GM12892 (cell line): ENCODE measurements at places on chromosomes 4 and X.

DNA sequence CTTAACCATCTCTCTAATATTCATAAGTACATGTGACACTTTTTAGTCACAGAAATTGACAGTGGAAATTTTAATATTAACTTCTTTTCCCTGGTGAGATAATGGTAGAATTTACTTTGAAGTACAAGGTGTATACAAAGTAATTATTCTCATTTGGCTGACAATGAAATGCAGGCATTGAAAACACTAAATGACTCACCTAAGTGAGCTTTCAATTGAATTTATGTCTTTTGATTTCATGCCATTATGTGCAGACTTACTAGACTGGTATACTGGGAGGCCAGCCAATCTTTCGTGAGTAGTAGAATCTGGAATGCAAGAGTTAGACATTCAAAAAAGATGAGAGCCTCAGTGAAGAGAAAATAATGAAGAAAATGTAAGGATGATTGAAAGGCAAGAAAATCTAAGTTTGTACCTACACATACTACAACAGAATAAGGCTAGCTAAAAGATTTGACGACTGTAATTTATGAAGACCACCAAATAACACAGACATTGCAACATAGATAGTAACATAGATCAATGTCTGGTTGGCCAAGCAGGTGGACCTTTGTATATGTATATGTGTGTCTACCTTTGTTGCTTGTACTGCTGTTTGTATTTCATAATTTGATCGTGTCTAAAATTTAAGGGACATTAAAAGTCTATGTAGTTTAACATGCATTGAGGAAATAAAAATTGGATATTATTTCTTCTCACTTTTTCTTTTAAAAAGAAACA, 459.7 kb downstream of the IL15 start:
- no peak for DNase-seq

DNA sequence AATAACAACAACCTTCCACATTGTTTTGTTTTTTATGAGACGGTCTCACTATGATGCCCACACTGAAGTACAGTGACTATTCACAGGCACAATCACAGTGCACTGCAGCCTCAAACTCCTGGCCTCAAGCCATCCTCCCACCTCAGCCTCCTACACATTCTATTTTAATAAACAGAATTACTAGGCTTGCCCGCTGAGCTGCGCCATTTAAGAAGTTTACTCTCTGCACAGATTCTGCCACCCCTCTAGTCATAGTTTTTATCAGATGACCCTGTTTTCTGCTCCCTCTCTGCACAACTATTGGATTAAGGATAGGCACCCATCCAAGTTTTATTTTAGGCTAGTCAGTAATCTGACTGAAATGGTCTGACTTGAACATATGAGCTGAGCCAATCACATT, 11.3 kb upstream of the COX18 start:
- no peak for DNase-seq

- peak; percentile 19 for DNase-seq
Observed at GRCh38 chrX:54043541-54044125, 640 bp downstream of the PHF8 start.

- no peak for DNase-seq
Observed at GRCh38 chr4:15110120-15110571, 107.9 kb downstream of the CPEB2 start.

GRCh38 chr4:82268050-82268825, 105.6 kb downstream of the HNRNPD start:
- no peak for DNase-seq

DNA sequence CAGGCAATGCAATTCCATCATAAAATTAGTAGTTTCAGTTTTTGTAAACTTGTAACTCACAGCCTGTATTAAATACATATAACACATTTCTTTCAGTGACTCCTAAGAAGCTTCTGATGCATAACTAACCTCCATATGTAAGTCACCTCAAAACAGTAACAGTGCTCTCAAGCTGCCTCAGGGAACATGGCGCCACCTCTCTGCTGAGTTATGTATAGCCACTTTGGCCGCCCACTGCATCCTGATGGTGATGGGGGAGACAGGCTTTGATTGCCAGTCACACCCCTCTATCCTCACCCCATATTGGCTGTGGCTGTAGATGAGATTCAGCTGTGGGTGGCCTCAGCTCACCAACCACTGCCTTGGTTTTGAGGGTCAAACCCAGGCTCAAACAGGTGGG, 54.3 kb downstream of the LRBA start:
- DNase-seq = no peak

GRCh38 chr4:8114456-8115202, 44.0 kb downstream of the ABLIM2 start:
- no peak for DNase-seq

DNA sequence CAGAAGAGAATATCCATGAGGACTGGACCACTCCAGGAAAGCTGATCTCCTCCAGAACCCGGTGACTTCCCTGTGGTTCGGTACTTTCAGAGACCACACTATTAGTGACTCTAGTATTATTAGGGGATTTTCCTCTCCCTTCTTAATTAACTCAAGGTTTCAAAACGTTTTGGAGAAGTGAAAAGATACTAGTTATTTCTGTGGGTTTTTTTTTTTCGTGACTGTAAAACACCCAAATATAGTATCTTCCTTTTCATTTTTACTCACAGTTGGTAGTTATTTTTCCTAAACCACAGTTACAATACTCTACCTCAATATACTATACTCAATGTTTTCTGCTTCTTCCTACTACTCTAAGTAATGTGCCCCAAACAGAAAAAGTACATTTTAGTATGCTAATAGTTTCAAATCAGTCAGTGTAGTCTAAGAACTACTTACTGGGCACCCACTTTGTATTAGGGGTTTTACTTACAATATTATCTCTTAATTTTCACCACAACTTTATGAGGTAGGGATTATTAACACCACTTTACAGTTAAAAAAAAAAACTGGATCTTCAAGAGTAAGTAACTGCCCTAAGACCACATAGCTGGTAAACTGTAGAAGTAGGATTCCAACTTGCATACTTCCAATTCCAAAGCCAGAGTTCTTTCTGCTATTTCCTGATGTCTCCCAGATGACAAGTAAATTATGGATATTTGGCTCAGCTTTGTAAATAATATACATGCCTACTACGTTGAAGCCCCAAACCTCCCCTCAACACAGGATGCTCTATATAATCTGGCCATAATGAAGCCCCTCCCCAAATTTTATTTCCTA, 45.0 kb downstream of the SLC9A7 start:
- DNase-seq = no peak

DNA sequence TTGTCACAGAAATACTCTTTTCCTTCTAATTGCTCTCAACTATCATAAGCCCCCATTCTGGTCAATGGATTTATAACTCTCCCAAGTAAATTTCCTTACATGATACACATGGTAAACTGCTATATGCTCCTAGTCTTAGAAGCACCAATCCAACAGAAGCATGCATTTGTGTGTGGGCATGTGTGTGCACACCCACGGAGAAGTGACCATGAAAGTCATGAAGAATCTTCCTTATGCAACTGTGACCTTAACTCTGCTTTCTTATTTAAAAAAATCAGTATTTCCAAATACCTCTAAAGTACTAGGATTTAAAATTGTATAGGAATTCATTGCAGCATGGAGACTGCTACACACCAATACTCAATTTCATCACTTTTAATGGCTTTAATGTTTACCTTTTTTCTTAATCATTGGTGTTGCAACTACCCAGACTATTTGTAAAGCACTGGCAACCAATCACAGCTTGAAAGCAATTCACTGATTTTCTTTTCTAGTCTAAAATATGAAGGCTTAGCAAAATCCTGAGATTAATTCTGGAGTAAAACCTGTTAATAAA, 47.6 kb downstream of the MAML3 start:
- DNase-seq = no peak

GRCh38 chr4:140423106-140423505, 4.3 kb downstream of the CLGN start:
- DNase-seq = no peak

- DNase-seq = no peak
Observed at GRCh38 chrX:135328421-135329005, 19.2 kb downstream of the ETDC start.

- no peak for DNase-seq
Observed at GRCh38 chr4:52894443-52894842, 32.3 kb downstream of the RASL11B start.

DNA sequence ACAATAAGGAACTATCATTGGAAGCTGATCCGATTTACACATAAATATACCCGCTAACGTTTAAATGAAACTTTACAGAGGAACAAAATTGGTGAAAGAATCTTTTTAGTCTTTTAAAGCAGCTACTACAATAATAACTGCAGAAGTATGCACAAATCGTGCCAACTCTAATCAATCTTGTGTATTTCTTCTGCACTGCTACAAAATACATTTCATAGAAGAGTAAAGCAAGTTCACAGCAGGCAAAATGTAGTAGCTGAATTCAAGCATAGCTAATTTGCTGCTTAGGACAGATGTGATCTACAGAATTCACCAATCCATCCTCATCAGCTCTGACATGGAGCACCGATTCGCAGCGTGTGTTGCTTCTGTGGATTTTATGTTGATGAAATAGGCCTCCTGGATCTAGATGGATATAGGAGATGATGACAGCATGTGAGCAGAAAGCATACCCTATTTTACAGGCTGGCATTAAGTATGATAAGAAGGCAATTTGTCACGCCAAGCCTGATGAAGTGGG, 367.3 kb upstream of the FGF13 start:
- no peak for DNase-seq

- no peak for DNase-seq
Observed at GRCh38 chr4:20323991-20324390, 72.3 kb downstream of the SLIT2 start.

- DNase-seq = no peak
Observed at GRCh38 chrX:69121321-69122000, 43.8 kb downstream of the PJA1 start.

DNA sequence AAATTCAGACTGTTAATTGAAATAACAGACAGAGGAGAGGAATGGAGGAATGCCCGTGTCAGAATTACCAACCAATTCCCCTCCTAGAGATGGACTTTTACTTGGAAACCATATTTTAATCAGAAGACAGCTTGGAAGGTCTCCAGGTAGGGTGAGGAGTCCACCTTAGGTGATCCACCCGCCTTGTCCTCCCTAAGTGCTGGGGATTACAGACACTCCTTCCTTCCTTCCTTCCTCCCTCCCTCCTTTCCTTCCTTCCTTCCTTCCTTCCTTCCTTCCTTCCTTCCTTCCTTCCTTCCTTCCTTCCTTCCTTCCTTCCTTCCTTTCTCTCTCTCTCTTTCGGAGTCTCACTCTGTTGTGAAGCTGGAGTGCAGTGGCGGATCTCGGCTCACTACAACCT, 328.0 kb downstream of the RAPGEF2 start:
- no peak for DNase-seq

DNA sequence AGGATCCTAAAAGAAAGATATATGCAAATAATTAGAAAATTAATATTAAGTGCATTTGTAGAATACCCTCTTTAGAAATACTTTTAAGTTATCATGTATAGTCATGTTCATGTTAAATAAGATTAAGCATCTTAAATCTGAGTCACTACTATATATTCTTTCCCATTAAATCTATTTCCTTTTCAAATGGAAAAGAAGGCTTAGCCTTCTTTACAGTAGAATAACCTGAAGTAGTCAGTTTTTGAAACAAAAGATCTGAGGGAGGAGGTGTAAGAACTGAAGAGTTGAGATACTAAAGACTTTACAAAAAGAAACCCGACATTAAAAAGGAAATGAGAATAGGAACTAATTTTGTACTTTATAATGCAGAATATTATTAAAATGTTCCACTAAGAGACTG, 14.7 kb upstream of the HSD17B13 start:
- no peak for DNase-seq

DNA sequence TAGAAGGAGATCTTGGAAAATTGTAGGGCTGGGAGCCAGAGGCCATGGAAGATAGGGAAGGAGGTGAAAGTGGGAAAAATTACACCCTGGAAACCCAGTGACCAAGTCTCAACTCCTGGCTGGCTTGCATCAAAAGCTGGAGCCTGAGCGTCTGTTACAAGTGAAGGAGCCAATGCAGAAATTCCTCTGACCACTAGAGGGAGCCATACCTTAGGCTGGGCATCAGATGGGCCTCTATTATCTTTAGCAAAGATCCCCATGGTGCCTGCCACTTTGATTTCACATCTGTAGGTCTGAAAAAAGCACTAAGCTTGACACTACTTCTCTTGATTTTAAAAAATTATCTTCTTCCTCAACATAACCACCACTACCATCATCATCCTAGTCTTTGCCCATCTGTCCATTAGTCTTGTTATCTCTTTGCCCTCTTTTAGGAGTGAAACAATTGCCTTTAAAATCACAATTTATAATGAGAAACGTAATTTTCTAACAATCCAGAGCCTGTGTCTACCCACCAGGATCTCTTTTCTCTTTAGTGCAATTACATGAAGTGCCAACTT, 62.9 kb downstream of the ANAPC4 start:
- peak; percentile 49 for DNase-seq

DNA sequence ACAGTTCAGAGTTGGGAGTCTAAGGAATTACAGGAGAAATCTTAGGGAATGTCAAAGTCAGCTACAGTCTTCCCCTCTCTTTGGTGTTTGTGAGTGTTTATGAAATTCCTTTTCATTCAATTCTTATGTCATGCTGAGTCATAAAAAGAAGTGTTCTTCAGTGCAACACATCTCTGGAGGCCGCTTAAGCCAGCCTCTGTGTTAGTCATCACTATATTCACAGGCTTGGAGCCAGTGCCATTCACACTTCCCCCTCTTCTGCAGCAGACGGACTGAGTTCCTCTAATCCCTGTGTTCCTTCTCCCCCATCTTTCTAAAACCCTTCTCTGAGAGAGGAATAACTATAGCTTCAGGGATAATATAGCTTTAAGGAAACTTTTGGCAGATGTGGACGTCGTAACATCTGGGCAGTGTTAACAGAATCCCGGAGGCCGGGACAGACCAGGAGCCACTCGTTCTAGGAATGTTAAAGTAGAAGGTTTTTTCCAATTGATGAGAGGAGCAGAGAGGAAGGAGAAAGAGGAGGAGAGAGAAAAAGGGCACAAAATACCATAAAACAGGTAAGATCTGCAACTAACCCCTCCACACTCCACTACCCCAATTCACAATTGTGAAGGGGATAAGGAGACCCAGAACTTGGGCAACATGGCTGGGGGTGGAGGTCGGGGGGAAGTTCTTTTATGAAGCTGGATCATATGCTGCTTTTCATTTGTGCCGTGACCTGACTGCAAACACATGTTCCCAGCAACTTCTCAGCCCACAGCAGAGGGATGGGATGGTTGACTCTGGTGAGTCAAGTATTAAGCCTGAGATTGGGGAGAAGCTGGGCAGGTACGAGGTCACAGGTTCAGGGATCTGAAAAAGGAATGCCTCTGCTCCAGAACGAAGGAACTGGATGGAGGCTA, at the start of gene SRPX2:
Gene SRPX2, plus strand, starts transcription at position 244 of the 905 bp plus-strand sequence. CDS start 2,124 bp downstream, outside the sequence.
- DNase-seq = no peak

DNA sequence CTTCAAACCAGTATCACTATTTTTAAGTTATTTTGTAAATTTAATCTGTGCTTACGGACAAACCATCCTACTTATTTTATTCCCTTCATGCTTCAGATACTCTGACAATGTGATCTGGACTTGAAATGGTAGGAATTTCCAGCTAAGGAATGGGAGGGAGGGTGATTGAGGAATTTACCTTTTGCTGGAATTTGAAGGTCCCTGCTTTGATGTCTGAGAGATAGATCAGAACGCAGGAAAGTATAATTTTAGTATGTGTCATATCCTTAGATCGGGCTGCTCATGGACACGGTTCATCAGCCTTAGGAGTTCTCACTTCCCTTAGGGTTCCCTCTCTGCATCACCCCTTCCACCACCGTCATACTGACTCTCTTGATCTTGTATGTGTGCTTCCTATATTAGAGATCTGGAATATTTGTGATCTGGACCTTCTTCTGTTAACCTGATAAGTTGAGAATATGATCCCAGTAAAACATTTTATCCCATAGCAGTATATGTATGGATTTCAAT, 16.8 kb downstream of the OCRL start:
- no peak for DNase-seq

GRCh38 chr4:121650741-121651140, 46.0 kb downstream of the ANXA5 start:
- DNase-seq = no peak
